ENCODE measurements at places on chromosomes 3 and 15. TPM values are rescaled to one million over a fixed set of nuclear protein-coding genes. Genes with fewer than 3 reads are reported as not detected.

GRCh38 chr3:85838921-85839320, 880.1 kb downstream of the CADM2 start:
- H3K4me1 ChIP-seq, result no peaks in the 10 kb centered on the region
- H3K27ac ChIP-seq, result no peak overlapping the region
- no peak overlapping the region for H3K4me3 ChIP-seq
- H3K27me3 ChIP-seq, result no peaks in the 10 kb centered on the region

GRCh38 chr3:147756476-147756875, 347.3 kb downstream of the ZIC1 start:
- no peak overlapping the region for H3K4me3 ChIP-seq
- DNase-seq, result no peak
- no peaks in the 10 kb centered on the region for H3K27me3 ChIP-seq

The FAM107A gene
- total RNA-seq, result 91.5 TPM

The CCDC54 gene
- total RNA-seq, result not detected
